ENCODE measurements at places on chromosomes 16 and 17. TPM values are rescaled to one million over a fixed set of nuclear protein-coding genes. Genes with fewer than 3 reads are reported as not detected.

SLC2A4 gene
- total RNA-seq: 0.30 TPM

TEX14 gene
- total RNA-seq: under 0.01 TPM

SOST gene
- total RNA-seq: not detected

CCL3 gene
- not detected for total RNA-seq

TBC1D3B gene
- total RNA-seq: 1.4 TPM

KRTAP4-3 gene
- not detected for total RNA-seq

CD300LB gene
- total RNA-seq: not detected
